RWPE1 (cell line): ENCODE measurements at places on chromosomes 5 and 9.

DNA sequence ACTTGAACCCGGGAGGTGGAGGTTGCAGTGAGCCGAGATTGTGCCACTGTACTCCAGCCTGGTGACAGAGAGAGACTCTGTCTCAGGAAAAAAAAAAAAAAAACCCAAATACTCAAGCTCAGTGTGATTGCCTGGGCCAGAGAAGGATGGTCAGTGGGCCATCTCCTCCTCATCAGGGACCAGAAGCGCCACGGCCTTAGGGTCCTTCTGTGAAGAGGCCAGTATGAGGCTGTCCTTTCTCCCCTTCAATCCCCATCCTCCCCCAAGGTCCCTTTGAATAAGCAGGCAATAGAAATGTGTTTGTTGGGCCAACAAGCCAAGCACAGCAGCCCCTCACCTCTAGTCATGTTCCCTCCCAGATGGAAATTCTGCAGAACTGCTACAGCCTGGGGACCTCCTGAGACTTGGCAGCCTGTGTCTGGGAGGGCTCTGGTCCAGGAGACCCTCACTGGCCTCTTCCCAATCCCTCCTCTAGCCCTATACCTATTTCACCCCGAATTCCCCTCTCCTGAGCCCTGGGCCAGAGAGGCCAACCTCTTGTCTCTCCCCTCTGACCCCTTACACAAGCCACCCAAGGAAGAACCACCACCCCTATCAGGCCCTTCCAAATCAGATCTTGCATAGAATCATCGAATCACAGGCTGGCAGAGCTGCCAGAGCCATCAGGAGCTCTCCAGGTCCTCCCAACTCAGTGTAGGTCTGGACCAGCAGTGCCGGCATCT, 1.0 kb downstream of the CSF1R start:
- DNase-seq, result no peak

GRCh38 chr9:114061830-114062474, 16.1 kb downstream of the AMBP start:
- no peak for DNase-seq

DNA sequence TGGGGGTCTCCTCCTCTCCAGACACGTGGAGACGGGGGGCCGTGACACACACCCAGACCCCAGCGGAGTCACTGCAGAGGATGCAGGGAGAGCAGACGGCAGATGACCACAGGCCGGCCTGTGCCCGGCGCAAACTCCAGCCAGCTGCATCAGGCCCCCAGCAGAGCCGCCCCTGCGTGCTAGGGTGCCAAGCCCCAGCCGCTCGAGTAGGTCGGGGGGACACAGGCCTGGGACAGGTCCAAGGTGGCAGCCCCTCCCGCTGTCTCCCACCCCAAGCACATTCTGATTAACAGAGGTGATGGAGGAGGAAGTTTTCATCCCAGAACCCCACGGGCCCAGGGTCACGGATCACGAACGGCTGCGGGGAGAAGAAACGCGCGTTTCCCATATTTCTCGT, 14.4 kb downstream of the NACC2 start:
- DNase-seq, result no peak

GRCh38 chr9:14231196-14231990, 82.5 kb downstream of the NFIB start:
- no peak for DNase-seq

DNA sequence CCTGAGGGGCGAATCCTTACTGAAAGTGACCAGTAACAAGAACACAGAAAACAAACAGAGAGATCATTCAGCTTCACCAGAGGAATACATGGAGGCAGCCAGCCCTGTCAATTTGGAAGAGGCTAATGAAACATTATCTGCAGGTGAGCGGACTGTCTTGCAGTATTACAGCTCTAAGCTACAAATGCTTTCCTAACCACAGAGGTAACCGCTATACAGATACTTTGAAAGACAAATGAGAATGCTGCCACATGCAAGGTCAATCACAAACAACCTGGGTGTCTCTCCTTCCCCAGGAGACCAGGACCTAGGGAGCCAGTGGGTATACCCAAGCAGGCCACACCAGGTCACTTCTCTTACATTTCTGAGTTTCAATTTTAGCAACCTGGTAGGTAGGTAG, 30.2 kb downstream of the EFNA5 start:
- DNase-seq, result no peak

DNA sequence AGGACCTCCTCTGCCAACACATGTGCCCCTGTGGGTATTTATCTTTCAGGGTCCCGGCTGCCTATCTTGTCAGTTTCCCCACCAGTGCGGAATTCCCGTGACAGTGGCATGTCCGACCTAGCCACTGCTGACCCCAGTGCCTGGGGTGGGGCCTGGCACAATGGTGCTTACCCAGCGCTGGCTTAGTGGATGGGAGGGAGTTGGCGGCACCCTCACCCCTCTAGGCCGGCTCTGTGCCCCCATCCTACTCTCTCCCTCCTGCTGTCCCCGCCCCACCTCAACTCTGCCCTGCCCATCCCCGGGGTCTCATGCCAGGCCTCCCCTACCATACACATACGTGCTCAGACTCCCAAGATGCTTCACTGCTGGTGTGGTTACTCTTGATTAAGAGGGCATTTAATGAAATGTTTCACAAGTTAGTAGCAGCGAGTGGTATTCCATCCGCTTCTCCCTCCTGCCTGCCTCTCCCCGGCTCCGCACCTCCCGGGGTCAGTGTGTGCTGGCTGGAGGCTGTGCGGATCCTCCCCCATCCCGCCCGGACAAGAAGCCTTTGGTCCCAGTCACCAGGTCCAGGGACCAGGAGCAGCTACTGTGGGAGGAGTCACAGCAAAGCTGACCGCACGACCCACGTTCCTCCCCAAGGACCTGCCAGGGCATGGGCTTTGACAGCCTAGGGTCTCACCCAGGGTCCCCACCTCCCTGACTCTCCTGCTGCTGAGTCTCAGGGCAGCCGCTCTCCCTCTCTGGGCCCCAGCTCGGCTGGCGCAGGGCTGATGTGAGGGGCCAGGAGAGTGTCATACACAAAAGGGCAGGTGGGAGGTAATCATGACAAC, 9.5 kb upstream of the QRFP start:
- no peak for DNase-seq

- no peak for DNase-seq
Measured at GRCh38 chr5:59326596-59326995, 566.9 kb downstream of the PDE4D start.

GRCh38 chr5:181191526-181192336, 13.3 kb downstream of the TRIM7 start:
- peak; percentile 91 for DNase-seq

DNA sequence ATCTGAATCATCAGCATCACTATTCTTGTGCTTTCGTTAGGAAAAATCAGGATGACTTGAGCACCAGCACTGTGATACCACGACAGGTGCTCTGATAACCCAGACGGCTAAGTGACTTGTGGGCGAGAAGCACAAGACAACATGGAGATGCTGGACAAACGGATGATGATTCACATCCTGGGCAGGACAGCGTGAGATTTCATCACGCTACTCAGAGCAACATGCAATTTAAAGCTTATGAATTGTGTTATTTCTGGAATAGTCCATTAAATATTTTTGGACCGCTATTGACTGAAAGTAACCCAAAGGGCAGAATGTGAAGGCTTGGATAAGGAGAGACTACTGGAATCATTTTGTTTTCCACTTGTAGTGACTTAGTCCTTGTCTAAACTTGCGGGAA, 114.8 kb upstream of the DAPK1 start:
- peak; percentile 31 for DNase-seq

GRCh38 chr5:125181159-125181558, 434.7 kb upstream of the ZNF608 start:
- DNase-seq, result no peak

DNA sequence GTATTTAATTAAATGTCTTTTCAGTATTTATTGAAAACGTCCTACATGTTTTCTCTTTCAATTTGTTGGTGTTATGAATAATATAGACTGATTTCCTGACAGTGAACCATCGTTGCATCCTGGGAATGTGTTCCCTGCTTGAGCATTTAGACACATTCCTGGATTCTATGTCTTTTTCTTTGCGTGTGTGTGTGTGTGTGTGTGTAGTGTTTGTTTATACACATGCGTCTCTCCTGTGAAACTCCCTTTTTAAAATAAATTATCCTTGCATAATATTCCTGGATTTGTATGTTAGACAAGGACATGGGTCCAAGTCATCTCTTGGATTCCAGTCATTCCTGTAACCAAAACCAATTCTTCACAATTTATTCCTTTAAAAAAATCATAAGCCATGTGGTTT, 153.4 kb downstream of the HSPA4 start:
- DNase-seq, result no peak

DNA sequence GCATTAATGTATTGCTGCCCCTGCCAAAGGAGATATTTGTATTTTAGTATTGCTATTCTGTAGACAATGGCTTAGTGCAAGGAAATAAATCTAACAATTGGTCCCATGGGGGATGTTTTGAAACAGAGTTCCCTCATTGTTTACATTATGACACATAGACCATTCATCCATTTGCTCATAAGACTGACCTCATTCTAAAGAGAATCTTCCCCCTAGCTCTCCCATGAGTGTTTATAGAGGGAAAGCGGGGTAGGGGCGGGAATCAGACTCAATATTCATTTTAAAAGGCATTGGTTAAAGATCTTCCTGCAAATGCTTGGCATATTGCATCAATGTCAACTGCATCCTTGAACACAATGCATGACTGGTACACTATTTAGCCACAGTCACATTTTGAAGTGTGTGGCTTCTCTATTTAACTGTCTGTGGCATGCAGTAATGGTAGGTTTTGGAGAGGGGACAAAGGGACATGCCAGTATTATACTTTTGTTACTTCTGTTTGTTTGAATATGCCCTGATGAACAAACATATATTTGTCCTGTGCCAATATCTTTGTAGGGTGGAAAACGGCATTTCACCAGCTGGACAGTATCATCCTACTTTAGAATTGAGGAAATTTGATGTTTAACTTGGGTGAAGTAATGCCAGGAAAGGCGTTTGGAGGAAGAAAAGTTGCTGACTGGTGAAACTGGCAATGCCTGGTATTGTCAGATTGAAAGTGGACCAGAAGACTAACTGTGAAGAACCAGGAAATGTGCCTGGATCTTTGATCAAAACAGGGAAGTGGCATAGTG, 84.1 kb upstream of the MEGF10 start:
- DNase-seq, result peak; percentile 95

DNA sequence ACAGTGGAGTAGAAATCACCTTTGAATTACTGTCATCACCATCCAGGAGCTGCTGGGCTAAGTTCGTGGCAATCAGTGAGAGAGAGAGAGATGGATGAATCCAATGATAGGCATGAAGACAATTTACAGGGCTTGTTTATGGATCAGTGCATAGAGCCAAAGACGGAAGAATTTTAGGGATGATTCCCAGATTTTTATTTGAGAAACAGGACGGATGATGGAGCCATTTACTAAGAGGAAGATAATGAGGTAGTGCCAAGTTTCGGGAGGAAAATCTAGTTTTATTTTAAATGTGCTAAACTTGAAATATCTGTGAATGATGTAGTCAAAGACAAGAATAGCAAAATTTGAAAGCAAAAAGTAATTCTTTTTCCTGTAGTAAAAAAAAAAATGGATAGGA, 394.2 kb upstream of the PAPPA start:
- DNase-seq, result no peak

DNA sequence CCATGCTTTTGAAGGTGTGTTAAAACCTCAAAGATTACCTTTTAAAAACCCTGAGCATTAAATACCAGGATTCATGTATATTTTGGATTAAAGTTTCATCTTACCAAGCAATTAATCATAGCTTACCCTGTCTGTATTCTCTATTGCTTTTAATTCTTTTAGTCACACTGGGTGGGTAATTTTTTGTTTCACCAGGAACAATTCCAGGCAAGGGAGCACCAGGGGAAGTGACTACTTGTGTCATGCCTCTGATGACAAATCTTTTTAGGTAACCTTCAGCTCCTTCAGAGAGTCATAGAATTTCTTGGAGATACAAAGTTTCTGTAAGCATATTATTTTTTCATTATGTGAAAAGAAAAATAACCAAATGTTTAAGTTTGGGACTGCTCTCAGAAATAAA, 33.4 kb upstream of the ANXA1 start:
- no peak for DNase-seq

DNA sequence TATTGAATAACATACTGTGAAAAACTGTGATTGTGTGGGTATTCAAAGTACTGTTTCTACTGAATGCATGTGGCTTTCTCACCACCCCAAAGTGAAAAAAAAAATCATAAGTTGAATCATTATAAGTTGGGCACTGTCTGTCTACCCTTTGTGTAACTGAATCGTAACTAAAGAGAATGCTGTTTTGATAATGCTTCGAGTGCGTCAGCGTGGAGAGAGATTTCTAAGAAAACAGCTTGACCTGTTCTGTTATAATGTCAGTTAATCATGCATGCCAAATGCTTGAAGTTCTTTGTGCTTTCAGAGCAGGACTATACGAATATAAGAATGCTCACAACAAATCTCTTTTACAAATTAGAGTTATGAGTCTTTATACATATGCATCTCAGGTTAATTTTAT, 148.8 kb upstream of the SGCD start:
- no peak for DNase-seq

DNA sequence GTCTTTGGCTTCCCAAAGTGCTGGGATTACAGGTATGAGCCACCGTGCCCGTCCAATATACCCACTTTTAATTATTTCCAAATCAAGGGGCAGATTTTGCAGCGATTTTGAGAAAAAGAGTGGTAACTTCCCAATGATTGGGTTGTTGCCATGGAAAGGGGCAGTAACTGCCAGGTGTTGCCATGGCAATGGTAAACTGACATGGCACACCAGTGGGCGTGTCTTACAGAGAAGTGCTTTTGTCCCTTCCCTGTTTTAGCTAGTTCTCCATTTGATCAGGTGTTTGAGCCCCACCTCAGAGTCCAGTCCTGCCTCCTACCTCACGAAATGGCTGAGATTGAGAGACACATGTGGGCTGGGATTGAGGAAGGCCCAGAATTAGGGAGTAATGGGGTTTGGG, 86.3 kb upstream of the IER5L start:
- no peak for DNase-seq

GRCh38 chr5:74166064-74166463, 474.5 kb downstream of the ENC1 start:
- DNase-seq, result no peak

DNA sequence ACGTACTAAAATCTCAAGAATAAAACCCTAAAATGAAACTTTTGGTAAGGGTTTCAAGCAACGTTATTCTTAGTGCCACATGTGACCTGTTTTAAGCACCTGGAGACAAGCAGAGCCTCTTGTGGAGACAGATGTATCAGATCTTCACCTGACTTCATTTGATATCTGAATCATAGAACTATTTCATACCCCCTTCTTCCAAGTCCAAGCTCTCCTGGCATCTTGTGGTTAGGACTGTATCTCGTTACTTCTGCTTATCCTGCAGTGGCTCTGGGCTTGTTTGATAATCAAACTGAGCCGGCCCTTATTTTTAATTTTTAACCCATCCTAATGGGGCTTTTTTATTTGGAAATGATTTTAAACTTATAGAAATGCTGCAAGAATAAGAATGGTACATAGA, 11.1 kb upstream of the FSD1L start:
- no peak for DNase-seq

DNA sequence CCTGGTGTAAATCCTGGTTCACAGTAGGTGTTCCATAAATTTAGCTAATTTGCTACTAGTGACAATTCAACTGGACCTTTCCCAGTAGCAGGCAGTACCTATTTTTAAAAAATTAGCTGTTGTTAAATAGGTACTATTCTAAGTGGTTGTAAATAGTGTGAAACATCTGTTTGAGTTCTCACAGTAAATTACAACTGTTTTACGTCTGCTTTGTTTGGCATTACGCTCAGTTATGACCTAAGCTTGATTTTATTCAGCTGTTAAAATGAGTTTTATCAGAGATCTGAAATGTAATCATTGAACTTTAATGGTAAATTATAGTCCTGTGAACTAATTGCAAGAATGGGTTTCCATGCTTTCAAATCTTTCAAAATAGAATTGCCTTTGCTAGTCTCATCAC, 93.9 kb downstream of the GPBP1 start:
- DNase-seq, result no peak
